Hematopoietic multipotent progenitor cell (in vitro differentiated cells): ENCODE measurements at places on chromosomes 7 and 10. TPM values are rescaled to one million over a fixed set of nuclear protein-coding genes. Genes with fewer than 3 reads are reported as not detected.

HELLS gene
- total RNA-seq = 29.6 TPM

- peak; percentile 70 for DNase-seq
Observed at GRCh38 chr7:32890010-32890792, 1.4 kb downstream of the KBTBD2 start.

CARD11 gene
- 15.1 TPM for total RNA-seq

DNA sequence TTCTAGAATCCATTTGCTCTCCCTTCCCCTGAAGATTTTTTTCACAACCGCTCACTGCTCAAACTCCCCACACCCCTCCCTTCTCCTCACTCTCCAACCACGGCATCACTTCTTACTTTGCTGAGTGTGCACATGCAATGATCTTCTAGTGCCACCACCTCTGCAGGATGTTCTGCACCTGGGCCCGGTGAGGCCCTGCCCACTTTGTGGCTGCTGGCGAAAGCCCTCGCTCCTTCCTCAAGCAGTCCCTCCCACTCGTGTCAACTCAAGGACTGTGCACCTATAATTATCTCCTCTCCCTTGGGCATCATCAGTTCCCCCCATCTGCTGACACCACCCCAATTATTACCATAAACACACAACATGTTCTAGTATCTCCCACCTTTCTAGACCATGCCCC, 91.0 kb upstream of the LANCL2 start:
- DNase-seq = no peak

- no peak for DNase-seq
Observed at GRCh38 chr10:101367569-101368453, 13.8 kb downstream of the BTRC start.

GRCh38 chr7:12094365-12094921, 116.7 kb upstream of the TMEM106B start:
- DNase-seq = no peak

DNA sequence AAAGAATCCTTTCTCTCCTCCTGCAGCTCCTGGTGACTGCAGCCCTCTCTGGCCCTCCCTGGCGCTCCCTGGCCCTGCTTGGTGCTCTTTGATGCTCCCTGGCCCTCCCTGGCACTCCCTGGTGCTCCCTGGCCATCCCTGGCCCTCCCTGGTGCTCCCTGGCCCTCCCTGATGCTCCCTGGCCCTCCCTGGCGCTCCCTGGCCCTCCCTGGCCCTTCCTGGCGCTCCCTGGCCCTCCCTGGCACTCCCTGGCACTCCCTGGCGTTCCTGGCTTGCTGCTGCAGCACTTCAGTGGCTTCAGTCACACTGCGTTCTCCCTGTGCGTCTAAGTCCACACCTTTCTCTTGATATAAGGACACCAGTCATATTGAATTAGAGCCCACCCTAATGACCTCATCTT, 15.2 kb upstream of the FGFR2 start:
- no peak for DNase-seq
